ENCODE measurements at places on chromosomes 5 and 9. TPM values are rescaled to one million over a fixed set of nuclear protein-coding genes. Genes with fewer than 3 reads are reported as not detected.
A peak's percentile ranks its signal among the peaks of the same experiment; 100 is the strongest.

GRCh38 chr9:4704129-4704528, 24.8 kb downstream of the CDC37L1 start:
- DNase-seq: no peak

The SNX2 gene
- 67.3 TPM for total RNA-seq

The GDF9 gene
- 1.5 TPM for total RNA-seq

DNA sequence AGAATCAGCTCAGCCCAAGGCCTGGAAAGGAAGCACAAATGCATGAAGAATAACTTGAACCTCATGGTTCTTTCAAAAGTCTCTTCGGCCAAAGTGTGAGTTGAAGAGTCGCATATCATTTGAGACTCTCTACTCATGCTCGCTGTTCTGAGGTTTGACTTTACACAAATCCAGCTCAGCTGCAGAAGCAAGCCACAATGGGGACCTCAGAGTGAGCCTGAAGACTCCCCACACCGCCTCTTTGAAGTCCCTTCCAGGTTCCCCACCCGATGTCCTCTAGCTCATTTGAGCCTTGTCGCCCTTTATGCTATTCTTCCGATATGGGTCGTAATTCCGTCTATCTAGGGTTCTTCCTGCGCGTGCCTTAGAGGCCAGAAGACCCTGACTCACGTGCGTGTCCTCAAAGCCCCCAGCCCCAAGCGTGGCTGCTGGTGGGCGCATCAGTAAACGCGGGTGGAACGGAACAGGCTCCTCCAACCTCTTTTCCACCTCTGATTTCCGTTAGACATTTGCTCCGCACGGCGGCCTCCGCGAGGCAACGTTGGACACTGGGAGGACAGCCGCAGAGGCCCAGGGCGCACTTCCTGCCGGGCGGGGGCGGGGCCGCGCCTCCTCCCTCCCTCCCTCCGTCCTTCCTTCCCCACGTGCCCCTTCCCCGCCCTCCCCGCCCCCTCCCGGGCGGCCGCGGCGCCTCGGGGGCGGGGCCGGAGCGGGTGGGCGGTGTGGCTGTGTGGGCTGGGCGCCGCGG, at the start of gene SNX30:
Gene SNX30 (plus strand): TSS at position 745 of the 748 bp plus-strand sequence. CDS start 242 bp downstream, outside the sequence.
- peak; percentile 92 for DNase-seq

- no peak for DNase-seq
These were observed 58.8 kb downstream of the CAAP1 start for GRCh38 chr9:26833792-26834191.

GRCh38 chr9:107005201-107005600, 142.2 kb downstream of the ZNF462 start:
- no peak for DNase-seq

The CRHBP gene
- total RNA-seq: 0.14 TPM

- no peak for DNase-seq
These were observed 187.4 kb downstream of the DCP2 start for GRCh38 chr5:113164021-113164420.

DNA sequence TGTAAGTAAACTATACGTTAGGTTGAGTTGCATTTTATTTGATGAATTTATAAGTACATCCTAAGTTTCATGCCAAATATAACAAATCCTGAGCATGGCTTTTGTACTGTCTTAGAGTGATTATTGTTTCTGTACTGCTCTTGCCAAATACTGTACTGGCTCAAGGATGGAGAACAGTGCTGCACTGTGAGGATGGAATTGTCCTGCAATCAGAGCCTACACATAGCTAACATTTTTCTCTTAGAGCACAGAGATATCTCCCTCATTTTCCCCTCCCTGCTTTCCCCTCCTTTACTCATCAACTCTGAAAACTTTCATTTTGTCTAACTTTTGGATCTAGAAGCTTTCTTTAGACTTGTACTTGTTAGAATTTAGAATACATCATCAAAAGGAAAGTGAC, 28.3 kb downstream of the LRRC70 start:
- DNase-seq: no peak

The CLTB gene
- 38.1 TPM for total RNA-seq

- DNase-seq: peak; percentile 20
These were observed 105.4 kb upstream of the SPOCK1 start for GRCh38 chr5:137604348-137605095.

DNA sequence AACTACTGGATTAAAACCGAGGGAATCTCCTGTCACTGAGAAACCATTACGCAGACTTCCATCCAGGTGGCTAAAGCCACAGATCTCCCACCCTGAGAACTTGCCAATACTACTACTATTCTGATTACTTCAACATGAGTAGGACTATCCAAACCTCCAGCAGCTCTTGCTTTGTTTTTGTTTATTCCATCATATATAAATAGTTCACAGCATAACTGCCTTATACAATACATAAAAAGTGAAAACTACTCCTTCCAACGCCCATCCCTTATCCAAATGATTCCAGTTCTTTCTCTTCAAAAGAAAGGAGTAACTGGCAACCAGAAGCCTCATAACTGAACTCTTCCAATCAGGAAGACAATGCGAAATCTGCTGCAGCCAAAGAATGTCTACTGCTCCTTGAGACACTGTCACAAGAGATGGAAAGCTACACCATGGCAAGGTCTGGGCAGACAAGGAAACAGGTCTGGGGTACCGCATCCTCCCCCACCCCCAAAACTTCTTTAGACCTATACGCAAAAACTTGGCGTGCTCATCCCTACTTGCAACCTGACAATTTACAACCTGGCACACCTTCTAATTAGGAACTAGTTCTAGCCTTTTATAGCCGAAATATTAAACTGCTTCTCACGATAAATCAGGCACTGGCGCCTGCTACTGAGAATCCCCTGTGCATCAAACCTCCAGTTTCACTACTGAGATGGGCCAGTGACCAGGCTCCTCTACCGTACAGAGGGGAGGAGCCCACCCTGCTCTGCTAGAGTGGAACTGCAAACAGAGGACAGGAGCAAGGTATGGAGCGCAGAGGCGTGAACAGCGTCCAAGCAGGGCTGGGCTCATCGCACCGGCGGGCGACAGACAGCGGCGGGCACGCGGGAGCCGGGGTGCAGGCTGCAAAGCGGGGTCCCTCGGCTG, 986 bp downstream of the PLPP1 start:
- DNase-seq: peak; percentile 75

DNA sequence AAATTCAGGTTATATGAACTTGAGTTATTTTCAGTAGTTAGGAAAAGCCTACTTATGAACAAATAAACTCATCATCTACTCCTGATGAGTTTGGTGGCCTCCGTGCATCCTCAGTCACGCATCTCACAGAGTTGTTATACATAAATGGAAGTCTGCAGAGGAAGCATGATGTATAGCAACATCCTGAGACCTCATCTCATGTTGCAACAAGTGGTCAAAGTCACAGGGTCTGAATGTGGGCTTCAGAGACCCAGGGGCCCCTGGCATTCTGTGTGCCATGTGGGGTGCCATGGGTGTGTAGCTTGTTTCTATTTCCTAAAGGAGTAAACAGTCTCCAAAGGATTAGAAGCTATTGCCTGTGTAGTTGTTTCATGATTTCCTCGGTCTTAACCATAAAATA, 216.5 kb downstream of the IRX2 start:
- DNase-seq: peak; percentile 20

DNA sequence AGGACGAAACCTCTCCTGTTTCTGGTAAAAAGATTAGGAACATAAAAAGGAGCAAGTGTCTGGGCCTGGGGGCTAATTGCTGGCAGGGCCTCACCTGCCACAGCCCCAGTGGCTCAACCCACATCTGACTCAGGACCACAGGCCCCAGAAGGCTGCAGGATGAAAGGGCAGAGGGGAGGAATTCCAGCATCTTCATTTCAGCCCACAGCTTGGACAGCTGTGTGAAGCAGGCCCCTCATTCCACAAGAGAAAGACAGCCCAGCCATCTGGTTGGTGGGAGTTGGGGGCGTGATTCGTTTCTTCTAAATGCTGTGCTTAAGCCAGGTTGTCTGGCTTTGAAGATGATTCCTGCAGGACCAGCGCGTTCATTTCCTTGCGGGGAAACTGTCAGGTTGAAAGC, 29.1 kb downstream of the NKX2-5 start:
- no peak for DNase-seq

The NOL6 gene
- 39.2 TPM for total RNA-seq

The PHF24 gene
- 0.88 TPM for total RNA-seq

The CFAP90 gene
- total RNA-seq: 5.3 TPM

The GABRA1 gene
- total RNA-seq: 1.8 TPM

The MPDZ gene
- 20.3 TPM for total RNA-seq

Measured in type B pancreatic cell (in vitro differentiated cells).